ENCODE measurements at places on chromosomes 5 and 9. TPM values are rescaled to one million over a fixed set of nuclear protein-coding genes. Genes with fewer than 3 reads are reported as not detected.
A peak's percentile ranks its signal among the peaks of the same experiment; 100 is the strongest.

GRCh38 chr5:151295791-151296477 lies 7.6 kb downstream of the SLC36A3 start:
- no peak for DNase-seq

- DNase-seq = no peak
These were observed 178.5 kb upstream of the CDH18 start for GRCh38 chr5:20166456-20166855.

GRCh38 chr9:1156794-1157550 lies 106.8 kb downstream of the DMRT2 start:
- DNase-seq = no peak

DNA sequence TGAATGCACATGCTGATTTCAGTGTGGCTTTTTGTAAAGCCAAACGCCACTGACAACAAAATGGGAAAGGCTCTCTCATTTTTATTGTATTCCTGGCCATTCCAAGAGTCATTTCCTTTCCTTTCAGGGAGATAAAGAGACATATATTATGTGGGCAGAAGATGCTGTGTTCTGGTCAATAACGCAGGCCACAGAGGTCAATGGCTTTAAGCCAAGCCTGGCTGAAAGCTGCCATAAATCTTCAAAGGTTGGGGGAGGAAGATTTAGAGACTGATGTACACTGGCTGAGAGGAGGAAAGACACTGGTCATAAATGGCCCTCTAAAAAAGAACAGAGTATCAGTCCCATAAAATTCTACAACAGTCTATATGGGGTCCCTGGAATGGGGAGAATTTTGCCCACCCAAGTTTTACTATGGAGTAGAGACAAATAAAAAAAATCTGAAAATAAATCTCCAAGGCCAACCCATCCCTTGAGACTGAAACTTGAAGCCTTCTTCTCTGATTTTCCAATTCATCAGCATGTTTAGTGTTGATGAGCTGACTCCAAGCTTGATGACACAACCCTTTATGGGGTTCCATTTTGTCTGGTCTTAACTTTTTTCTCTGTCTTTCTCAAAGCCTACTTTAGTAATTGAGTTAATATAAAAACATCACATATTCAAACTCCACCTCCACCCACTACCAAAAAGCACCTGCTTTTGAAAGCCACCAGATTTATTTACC lies 152.1 kb upstream of the SLC24A2 start:
- peak; percentile 83 for DNase-seq

DNA sequence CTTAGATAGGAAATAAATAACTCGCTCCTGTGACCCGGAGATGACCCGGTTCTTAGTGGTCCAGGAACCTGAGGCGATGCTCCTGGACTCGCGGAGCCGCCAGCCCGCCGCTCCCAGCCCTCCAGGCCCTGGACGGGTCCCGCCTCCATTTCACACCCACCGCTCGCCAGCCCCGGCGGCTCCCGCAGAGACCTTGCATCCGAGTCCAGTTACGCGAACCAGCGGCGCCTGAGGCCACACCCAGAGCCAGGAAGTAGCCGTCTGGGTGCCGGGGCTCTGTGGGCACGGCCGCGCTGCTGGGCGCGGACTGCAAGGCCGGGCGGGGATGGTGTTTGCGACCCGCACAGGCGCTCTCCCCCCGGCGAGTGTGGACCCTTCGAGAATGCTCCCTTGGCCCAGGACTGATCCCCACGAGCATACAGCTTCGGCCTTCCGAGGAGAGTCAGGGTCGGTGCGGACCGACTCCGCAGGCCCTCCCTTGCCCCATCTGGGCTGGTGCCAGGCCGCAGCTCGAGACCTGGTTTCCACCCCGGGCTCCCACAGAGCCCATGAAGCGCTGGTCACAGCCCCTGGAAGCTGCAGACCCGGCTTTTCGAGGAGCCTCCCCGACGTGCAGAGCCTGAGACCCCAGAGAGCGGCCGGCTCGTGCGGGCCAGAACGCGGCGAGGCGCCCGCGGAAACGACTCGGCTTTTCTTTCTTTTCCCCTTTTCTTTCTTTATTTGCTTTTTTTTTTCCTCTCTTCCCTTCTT lies 5.2 kb upstream of the BARX1 start:
- no peak for DNase-seq

DNA sequence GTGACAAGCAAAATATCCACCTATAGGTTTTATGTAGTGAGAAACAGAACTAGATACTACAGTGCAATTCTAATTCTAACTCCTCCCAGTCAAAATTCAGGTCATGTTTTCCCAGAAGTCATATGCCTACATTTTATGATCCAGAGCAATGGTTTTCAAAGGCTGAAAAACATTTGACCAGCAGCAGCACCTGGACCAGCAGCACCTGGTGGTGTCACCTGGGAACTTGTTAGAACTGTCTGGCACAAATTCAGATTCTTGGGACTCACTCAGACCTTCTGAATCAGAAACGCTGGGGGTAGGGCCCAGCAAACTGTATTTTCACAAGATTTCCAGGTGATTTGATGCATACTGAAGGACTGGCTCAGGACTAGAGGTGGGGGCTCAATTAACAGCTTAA lies 367.7 kb upstream of the RFX3 start:
- no peak for DNase-seq

PDE8B gene
- 3.7 TPM for polyA plus RNA-seq

LCP2 gene
- 4.6 TPM for polyA plus RNA-seq

- DNase-seq = no peak
These were observed 221.2 kb upstream of the IRX4 start for GRCh38 chr5:2103940-2104339.

- DNase-seq = peak; percentile 80
These were observed at the start of gene DNM1 for GRCh38 chr9:128203024-128203706. DNM1 (plus strand) TSS chr9:128203379; CDS start chr9:128203471, 92 bp downstream.

All from kidney (tissue), 22 donors.